Activated T-cell treated with anti-CD3 and anti-CD28 coated beads for 4 hours (primary cell): ENCODE measurements at places on chromosomes 11 and 22.

GRCh38 chr11:12042215-12042676 lies 33.8 kb upstream of the DKK3 start:
- DNase-seq: no peak

- no peak for DNase-seq
Observed at GRCh38 chr11:83815736-83816135, 529.6 kb upstream of the CCDC90B start.

DNA sequence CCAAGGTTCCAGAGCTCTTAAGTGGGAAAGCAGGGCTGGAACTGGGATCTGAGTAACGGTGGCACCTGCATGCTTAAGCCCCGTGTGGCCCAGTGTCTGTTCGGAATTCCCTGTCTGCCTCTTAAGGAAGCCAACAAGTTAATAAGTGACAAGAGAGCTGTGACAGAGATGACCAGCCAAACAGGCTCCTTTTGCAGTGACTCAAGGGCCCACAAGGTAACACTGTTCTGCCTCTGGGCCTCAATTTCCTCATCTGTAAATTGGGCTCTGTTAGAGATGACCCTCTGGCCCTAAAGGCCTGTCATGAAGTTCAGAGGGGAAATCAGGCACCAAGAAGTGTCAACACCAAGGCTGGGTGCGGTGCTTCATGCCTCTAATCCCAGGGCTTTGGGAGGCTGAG lies 18.6 kb downstream of the USH1C start:
- DNase-seq: no peak

DNA sequence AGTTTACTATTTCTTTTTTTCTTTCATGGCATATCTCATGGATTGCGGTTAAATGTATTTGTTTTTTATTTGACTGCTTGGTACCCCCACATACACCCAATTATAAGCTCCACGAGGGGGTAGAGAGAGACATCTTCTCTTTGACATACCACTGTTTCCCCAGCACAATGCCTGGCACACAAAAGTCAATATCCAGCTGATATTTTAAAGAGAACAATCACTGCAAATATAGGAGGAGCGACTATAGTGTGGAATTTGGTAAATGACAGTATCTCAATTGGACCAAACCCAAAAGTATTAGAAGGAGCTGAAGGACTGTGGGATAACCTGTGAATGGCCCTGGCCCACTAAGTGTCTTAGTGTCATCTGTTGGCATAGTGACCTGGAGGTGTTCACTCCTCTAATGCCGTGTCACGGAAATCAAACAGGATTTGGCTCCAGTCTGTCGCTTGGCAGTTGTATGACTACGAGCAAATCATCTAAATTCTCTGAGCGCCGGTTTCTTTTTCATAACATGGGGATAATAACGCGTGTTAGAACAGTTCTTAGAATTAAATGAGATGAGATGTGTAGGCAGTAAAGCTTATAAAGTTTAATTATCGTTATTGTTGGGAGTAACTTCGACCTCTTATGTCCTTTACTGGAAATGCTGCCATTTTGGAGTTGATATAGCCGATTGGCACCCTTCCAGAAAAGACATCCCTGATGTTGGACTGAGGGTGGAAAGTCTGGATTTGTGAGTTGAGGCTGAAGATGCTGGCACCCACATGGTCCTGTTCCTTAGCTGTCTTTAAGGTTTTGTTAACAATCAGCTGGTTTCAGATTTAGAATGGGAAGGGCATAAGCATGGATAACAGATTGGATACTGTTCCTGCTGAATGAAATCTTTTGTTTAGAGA lies 144.5 kb downstream of the DBX1 start:
- no peak for DNase-seq

DNA sequence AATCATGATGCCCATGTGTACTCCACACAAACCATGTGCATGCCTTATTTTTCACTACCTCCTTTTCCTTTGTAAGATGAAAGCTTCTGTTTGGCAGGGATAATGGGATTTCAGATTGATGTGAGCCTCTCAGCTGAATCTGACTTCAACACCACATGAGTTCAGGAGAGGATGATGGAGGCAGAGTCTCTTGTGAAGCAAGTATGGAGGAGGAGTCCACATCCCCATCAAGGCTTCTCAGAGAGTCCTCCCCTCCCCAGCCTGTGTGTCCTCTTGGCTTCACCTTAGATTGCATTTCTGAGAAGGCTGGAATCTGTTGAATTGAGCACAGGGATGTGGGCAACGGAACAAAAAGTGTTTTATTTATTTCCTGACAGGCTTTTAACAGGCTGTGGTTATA lies 370.4 kb downstream of the FAT3 start:
- no peak for DNase-seq

DNA sequence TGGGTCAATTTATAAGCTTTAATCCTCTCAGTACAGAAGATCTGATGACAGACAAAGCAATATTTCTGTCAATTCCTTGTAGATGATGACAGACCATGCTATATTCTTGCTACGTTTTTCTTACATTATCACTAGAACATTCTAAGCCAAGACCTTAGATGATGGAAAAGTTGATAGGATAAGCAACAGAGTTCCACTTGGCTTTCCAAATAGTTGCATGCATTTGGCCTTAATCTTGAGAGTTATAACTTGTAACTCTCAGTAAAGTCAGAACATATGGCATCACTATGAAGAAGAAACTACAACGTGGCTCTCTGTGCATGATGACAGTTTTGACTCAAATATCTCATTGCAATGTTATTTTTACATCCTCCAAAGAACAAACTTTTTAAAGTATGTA lies 544.3 kb upstream of the LRRC4C start:
- DNase-seq: no peak

- DNase-seq: no peak
Observed at GRCh38 chr11:123696183-123696582, 41.8 kb upstream of the SCN3B start.

DNA sequence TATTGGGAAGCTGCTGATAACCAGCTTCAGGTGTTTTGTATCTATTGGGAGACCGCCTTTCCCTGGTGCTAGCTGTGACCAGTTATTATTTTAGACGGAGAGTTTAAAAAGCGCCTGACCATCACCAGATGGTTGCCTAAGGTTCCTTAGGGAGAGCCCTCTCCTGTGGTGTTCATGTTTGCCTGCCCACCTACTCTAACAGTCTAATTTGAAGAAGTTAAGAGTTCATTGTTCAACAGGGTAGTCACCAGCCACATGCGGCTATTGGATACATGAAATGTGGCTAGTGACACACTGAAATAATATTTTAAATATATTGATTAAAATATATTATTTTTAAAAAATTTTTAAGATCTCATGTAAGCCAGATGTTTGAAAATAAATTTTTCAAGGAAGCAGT lies 71.3 kb upstream of the SLN start:
- DNase-seq: no peak

DNA sequence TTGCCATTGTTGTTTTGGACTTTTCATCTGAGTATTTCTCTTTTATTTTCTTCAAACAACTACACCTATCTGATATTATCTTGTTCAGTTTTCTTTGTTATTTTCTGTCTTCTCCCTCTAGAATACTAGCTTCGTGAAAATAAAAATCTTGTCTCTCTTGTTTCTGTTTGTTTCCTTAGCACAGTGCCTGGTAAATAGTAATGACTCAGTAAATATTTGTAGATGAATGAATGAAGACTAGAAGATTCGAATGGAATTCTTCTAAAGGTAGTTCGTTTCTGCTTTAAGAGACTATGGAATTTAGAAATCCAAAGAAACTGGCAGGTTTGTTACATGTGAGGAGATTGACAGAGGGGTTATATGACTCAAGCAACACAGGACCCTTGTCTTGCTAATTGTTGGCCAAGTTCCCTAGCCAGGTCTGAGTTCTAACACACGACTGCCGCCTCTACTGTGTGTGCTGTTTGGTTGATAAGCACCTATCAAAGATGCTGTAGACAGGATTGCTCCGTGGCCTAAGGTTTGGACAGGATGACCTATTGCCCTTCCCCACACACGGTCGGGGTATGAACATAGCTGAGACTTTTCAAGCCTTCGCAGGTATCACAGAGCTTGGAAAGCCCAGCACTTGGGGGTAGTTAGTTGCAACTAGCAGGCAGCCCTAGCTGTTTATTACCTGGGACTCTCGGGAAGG lies 831 bp upstream of the TMEM135 start:
- no peak for DNase-seq

GRCh38 chr11:125075900-125076317 lies 12.8 kb downstream of the SLC37A2 start:
- DNase-seq: no peak

DNA sequence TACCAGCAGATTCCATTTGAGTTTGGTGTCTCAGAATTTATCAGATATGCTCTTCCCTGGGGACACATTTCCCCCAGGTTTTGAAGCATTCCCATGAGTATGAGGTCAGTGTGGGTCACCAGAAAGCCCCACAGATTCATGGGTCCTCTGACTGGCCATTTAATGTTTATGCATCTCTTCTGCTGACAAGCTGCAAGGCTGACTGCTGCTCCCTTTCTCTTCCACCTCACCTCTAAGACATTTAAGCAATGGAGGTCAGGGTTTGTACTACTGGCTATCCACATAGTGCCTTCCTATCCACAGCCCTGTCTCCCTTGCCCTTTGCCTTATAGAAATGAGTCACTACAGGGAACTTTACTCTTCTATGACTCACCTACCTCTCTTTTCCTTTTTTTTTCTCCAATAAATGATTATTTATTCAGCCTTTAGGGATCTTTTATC lies 106.0 kb upstream of the TIMP3 start:
- no peak for DNase-seq

- DNase-seq: no peak
Observed at GRCh38 chr11:103530257-103530656, 421.0 kb downstream of the DYNC2H1 start.

GRCh38 chr11:119586181-119586580 lies 142.8 kb downstream of the NECTIN1 start:
- DNase-seq: no peak

GRCh38 chr11:112225753-112226061 lies 521 bp upstream of the PTS start:
- DNase-seq: no peak

- no peak for DNase-seq
Observed at GRCh38 chr11:25039165-25039564, 542.3 kb downstream of the LUZP2 start.

GRCh38 chr11:75796091-75796435 lies 18.9 kb upstream of the UVRAG start:
- no peak for DNase-seq

GRCh38 chr22:33919391-33920196 lies 682 bp downstream of the LARGE1 start:
- DNase-seq: no peak

GRCh38 chr11:101434026-101434643 lies 149.7 kb downstream of the TRPC6 start:
- DNase-seq: no peak

DNA sequence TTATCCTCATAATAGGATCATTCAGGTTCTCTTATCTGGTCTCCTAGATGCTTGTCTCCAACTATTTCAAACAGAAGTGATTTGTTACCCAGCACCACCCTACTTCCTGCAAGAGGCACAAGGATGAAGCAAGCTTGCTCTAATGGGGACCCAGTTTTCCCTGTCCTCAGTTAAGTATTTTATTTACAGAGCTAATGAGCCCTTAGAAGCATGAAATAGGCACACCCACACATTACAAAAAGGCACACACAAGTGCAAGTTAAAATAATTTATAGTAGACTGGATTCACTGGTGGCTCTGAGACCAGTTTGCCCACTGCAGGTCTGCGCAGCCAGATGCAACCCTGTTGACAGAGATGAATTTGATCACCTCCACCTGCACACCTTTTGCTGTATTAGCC lies 167.5 kb downstream of the KIRREL3 start:
- no peak for DNase-seq

- DNase-seq: no peak
Observed at GRCh38 chr22:23008896-23009295, 61.4 kb upstream of the GNAZ start.

GRCh38 chr11:128776424-128777284 lies 82.8 kb downstream of the FLI1 start:
- peak; percentile 21 for DNase-seq

DNA sequence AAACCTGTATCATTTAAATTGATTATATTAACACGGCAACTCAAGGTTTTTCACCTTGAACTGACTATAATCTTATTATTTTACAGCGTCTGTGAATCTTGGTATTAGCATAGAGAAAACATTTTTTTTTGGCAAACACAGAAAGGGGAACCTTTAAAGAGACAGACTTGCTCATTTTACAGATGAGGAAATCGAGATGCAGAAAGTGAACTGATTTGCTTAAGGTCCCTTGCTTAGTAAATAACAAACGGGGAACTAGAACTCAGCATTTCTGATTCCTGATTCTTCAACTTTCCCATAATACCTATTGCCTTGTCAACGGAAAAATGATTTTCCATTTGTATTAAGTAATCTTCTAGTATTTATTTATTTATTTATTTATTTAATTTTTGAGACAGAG lies 33.2 kb upstream of the CECR2 start:
- no peak for DNase-seq
